Tongue (tissue), 3 donors: ENCODE measurements at places on chromosomes 2 and 18.

GRCh38 chr2:159653962-159654361 is 37.6 kb upstream of the BAZ2B start:
- no peak for DNase-seq

DNA sequence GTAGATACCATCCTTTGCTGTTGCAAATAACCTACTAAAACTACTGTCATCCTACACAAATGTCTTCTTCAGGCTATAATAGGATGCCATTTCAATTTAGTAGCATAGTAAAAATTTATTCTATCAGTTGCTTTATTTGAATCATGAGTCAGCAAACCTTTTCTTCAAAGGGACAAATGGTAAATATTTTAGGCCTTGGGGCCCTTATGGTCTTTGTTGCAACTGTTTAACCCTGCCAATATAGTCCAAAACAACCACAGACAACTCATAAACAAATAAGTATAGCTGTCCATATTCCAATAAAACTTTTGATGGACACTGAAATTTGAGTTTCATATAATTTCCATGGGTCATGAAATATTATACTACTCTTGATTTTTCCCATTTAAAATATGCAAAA is 54.0 kb upstream of the CCBE1 start:
- DNase-seq: no peak

DNA sequence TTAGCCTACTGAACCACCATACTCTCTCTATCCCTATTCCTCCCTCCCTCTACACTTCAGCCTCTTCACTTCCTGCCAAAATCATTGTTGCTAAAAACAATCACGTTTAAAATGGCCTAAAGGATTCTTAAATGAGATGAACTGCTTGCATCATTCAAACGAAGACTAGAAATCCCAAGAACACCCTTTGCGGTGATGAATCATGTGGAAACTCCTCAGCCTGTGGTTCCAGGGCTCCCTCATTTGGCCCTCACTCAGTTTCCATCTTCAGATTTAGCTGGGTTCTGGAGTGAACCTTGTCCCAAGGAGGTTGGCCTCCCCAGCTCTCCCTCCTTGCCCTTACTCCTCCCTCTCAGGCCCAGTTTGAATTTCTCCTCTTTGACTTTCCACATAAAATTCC is 125.6 kb upstream of the CDC42EP3 start:
- no peak for DNase-seq

DNA sequence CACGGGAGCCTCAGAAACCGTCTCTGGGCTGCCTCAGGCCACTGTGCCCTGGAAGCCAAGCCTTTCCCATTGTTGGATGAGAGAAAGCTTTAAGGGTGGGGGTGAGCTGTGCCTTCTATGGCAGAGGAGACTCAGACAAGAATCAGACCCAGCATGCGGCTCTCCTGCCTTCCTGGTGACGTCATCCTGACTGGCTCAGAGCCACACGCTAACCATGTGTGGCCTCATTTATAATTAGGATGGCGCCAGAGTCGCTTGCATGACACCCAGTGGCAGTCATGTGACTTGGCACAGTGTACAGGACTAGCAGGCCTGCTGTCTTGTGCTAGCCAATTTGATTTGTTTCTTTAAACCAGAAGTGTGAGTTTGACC is 99.1 kb downstream of the SH3BP4 start:
- peak; percentile 96 for DNase-seq

DNA sequence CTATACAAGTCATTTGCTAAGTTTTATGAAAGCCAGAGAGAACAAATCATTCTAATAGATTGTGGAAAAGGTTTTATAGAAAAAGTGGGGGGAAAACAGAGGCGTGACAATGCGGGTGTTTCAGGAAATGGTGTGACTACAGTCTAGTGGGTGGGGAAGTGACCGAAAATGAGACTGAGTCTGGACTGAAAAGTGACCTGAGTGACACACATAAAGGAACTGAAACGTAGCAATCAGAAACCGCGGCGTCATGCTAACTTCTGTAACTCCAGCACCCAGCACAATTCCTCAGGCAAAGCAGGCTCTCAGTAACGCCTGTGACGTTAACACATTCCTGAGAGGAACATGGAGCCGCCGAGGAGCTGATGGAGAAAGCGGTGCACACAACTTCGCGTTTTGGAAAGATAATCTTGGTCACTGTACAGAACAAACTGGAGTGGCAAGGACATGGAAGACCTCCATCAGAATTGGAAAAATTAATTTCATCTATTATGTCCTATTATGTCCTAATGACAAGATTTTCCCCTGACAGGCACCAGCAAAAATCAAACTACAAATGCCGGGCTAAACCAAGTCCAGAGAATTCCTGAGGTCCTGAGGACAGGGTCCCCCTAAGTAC is 1.4 kb upstream of the CD226 start:
- DNase-seq: peak; percentile 14

- DNase-seq: no peak
These were observed 92.8 kb downstream of the ARHGEF33 start for GRCh38 chr2:38982498-38982897.

DNA sequence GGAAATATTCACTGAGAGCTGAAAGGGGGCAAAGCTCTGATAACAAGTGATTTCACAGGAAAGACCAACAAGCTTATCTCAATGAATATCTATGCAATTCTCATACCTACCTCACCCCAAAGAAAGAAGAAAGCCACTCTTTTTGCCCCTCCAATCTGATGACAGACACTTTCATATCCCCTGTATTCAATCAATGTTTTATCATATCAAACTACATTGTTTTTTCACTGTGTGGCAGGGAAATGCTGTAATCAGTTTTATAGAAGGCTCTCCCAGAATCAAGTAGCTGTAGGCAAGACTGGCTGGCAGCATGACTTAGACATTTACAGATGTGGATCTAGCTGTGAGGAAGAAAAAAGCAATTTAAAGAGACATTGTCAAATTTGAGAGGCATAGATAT is 81.3 kb upstream of the PIK3C3 start:
- no peak for DNase-seq

GRCh38 chr18:57062178-57062577 is 84.7 kb upstream of the BOD1L2 start:
- DNase-seq: peak; percentile 35

DNA sequence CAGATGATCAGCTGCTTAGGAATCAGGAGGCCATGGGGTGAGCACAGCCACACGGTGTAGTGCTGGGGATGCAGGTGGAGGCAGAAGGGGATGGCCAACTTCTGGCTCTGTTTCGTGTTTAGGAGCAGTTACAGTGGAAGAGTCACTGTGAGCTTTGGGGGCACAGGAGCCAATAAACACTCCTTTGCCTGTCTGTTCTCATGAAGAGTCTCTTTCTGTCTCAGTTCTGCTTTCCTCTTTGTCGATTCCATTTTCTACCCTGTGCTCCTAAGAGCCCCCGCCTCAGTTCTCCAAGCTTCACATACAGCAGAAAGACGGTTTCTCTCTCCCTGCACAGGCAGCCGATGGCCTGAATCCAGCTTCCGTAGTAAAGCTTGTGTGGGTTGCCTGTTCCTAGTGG is 21.0 kb upstream of the RRM2 start:
- DNase-seq: no peak
